ENCODE measurements at places on chromosomes 11 and 22. TPM values are rescaled to one million over a fixed set of nuclear protein-coding genes. Genes with fewer than 3 reads are reported as not detected.

OR52B4 gene
- total RNA-seq = not detected

DNA sequence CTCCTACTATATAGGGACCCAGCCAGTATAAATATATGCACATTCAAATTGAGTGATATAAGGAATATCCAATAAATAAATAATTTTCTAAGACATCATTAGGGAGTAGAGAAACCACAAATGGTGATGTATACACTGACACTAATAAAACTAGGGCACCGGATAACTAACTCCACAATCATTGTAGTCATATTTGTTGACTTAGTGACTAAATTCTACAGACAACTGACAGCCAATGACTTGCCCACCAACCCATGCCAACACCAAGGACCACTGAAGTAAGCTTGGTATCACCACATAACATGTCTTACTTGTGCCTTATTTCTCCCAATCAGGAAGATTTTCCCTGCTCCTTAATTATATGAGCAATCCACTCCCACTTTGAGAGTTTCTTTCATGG is 139.6 kb upstream of the TRPC6 start:
- DNase-seq = no peak

SERHL2 gene
- 4.9 TPM for total RNA-seq

GRCh38 chr11:41660585-41660984 is 201.1 kb upstream of the LRRC4C start:
- DNase-seq = no peak

TTLL12 gene
- 30.6 TPM for total RNA-seq

GRCh38 chr11:67415501-67416304 is at the start of gene CARNS1:
Gene CARNS1 (plus strand): TSS chr11:67415678. CDS start chr11:67416200, 522 bp downstream.
- peak; percentile 77 for DNase-seq

- DNase-seq = no peak
Observed at GRCh38 chr11:33880979-33881378, 10.9 kb downstream of the LMO2 start.

CAPN5 gene
- total RNA-seq = 8.6 TPM

DNA sequence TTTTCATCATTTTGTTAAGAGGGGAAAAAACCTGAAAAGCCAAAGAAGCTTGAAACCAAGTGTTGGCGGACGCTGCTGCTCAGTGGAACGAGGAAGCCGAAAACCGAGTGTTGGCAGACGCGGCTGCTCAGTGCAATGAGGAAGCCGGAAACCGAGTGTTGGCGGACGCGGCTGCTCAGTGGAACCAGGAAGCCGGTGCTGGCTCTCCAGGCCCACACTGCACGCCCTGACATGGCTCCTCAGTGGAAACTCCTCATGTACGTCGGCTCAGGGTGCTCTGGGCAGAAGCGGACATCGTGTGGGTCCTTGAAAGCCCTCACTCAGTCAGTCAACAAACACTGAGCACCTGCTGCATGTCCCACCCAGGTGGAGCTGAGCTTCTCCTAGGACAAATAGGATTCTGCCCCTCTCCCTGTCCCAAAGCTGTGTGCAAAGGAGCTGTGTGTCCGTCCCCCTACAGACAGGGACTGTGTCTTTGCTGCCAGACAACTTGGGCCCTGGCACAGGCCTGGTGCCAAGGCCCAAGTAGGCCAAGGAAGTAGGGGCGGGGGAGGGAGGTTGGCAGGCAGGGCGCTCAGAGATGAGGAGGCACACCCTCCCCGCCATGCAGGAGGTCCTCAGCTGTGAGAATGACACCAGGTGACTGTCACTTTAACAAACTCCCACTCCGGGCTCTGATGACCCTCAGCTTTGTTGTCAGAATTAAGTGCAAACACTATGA is 37.3 kb downstream of the PHF21B start:
- no peak for DNase-seq

DNA sequence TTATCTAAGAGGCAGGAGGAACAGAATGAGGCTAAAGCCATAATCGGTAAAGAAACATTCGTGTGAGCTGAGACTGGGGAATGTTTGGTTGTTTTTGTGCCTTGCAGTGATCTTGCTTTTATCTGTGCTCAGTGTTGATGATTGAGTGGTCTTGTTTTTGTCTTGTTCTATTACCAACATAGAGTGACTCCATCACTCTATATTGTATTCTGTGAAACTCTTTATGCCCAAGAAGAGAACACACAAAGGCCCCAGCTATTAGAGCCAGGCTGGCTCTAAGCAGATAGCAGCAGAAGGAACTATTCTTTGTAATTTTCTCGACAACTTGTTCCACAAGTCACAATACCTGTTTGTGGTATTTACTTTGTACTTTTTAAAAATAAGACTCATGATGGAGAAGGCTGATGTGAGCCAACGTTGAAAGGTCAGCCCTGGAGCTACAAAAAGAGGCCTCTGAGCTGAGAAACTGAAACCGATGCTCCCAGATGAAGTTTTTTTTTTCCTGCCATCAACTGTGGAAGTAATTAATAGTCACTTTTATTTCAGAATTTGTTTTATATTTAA is 68.4 kb downstream of the LARGE1 start:
- no peak for DNase-seq

RAB36 gene
- total RNA-seq = 2.9 TPM

CBLIF gene
- not detected for total RNA-seq

DDI1 gene
- not detected for total RNA-seq

- no peak for DNase-seq
Observed at GRCh38 chr11:66346476-66347424, 679 bp downstream of the B4GAT1 start.

DNA sequence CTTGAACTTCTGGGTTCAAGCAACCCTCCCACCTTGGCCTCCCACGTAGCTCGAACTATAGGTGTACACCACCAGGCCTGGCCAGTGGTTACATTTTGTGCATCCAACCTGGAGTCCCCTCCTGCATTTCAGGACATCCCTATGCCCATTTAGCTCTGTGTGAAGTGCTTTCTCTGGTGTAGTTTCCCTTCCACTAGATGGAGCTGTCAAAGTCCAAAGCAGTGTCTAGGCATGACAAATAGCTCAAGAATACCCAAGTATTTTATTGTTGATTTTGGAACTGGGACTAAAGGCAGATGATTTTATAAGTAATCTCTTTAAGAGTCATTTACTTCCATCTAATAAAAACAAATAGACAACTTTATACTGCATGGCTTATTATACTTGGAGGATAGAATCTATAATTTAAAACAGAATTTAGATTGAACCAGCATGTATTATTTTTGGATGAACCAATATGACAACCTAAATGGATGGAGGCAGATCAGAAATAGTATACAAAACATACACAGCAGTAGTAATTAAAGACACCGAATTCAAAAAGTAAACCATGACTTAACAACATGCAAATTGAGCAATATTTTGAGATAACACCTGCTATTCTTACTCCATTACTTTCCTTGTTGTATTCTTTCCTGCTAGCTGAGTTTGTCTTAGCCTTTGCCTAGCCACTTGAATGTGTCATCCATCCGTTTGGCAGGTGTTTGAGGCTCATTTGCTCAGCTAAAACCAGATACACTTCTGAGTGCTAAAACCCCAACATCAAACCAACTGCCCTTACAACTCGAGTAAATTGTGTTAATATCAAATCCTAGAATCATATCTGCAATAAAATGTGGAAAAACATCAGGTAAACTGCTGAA is 37.7 kb downstream of the EIF4ENIF1 start:
- DNase-seq = no peak

DNA sequence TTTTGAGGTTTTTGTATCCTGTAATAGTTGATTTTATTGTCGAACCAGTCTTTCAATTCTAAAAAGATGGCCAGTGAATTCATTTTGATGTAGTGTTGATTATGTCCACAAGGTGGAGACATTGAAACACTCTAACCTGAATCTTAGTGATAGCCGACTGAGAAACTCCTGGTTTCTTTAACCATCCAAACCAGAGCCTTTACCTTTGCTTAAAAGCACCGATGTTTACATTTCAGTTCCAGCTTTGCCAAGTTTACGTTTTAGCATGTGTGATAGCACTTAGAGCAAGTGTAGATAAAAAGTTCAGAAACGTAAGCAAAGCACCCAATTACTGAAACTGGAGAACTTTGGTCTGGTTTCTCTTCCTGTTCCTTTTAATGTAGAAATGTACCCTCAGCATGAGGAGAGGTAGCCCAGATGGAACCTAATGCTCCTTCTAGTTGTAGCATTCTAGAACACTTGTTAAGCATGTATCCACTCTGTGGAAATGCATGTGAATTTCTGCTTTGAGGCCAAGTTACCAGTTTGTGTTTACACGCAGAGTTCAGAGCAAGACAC is 208.6 kb downstream of the DBX1 start:
- DNase-seq = peak; percentile 16

LUZP2 gene
- 42.0 TPM for total RNA-seq

DNA sequence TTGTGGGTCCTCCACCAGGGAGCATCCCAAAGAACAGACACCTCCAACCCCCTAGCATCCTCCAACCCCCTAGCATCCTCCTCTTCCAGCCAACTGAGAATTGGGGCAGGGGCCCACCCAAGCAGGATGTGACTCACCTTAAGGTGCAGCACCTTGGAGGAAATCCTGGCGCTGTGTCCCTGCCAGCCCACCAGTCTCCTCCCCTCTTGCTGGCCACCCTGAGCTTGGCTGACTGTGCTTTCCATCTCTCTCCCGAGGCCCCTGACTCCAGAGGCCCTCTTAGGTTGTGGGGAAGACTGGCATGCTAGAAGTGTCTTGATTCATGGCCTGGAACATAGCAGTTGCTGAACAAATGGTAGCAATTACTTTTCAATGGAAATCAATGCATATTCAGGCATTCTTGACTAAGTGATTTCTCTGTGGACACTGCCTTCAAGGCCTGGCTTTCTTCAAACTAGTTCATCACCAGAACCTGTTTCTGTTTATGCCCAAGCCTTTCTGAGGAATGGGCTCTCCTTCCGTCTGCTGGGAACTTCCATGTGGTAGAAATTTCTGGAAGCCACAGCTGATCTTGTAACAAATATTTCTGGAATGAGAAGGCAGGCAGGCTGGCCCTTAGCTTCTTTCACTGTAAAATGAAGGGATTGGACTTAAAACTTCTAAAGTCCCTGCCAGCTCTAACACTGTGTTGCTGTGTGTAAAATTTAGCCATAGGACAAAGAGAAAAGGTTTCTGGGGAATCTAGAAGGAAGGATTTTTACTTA is 60.5 kb downstream of the CEP164 start:
- no peak for DNase-seq

Measured in frontal cortex (tissue), 4 donors.